ENCODE measurements at places on chromosomes 6 and 20.

DNA sequence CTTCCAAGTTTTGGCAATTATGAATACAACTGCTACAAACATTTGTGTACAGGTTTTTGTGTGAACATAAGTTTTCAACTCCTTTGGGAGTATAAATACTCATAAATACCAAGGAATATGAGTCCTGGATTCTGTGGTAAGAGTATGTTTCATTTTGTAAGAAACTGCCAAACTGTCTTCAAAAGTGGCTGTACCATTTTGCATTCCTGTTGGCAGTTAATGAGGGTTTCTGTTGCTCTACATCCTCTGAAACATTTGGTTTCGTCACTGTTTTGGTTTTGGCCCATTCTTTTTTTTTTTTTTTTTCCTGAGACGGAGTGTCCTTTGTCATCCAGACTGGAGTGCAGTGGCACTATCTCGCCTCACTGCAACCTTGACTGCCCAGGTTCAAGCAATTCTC lies 8.5 kb downstream of the AP5S1 start:
- DNase-seq: no peak

DNA sequence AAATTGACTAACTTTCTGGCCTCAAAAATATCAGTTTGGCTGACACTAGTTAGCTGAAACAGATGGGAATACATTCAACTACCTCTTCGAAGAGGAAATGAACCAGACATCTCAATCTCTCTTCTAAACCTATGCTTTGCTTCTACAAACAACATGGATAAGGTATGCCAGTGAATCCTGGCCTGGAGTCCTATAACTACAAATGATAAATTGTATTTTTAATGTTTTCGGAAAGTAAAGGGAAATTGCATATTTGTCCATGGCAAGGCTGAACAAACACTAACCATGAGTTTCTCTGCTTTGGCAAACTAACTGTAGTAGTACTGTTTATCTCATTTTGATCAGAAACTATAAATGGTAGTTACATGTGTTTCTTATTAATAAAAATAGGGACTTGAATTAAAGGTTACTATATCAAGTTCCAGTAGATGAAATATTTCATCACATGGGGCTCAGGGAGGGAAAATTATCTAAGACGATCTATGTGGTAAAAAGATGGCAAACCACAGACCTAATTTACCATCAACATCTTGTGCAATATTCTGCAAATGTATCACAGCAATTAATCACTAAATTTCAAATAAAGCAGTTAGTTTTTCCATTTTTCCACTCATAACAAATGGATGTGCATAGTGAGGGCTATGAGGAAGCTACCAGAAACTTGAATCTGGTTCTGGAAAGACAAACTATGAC lies 76.8 kb downstream of the COL12A1 start:
- no peak for DNase-seq

DNA sequence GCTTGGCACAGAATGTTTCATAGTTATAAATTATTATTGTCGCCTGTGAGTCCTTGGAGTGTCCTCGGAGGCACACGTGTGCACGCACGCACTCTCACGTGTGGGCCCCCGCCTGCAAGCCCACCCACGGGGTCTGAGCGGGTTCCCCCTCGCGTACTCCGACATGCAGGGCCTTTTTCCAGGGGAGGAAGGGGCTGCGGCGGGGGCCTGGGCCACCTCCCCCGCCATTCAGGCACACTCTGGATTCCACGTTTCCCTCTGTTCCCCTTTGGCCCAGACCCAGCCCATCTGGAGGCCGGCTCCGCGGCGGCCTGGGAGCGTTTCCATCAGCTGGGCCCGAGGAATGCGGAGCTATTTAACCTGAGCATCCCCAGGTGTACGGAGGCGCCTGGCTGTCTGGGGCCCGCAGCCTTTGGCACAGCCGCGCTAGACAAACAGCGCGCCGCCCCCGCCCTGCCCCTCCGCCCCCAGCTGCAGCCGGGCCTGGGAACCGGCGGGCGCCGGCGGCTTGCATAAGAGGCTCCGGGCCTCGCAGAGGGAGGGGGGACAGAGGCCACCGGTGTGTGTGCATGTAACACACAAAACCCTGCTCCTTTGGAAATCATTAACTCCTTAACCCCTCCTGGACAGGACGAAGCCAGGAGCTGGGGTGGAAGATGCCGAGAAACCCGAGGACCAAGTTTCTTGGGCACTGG lies 3.3 kb downstream of the ID1 start:
- DNase-seq: no peak

GRCh38 chr20:59678951-59679350 lies 74.6 kb downstream of the PHACTR3 start:
- DNase-seq: no peak

DNA sequence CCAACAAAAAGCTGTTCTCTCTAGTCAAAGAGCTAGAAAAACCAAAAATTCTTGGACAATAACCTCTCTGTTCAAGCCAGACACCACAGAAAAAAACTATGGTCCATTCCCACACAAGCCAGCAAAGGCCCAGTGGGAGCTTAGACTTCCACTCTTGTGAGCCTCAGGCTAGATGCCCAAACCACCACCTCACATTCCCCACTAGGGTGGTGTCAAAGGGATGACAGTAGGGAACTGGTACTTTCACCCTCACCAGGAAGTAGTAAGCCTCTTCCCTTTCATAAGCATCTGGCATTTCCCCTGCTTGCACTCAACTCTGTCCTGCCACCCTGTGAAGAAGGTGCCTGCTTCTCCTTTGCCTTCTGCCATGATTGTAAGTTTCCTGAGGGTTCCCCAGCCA lies 58.4 kb upstream of the RNF217 start:
- DNase-seq: no peak

- DNase-seq: no peak
These were observed 154.4 kb downstream of the PLCB4 start for GRCh38 chr20:9223296-9223695.

- no peak for DNase-seq
These were observed 415.9 kb downstream of the CD83 start for GRCh38 chr6:14533446-14533845.

GRCh38 chr6:10951675-10952282 lies 64.9 kb downstream of the SYCP2L start:
- DNase-seq: no peak

DNA sequence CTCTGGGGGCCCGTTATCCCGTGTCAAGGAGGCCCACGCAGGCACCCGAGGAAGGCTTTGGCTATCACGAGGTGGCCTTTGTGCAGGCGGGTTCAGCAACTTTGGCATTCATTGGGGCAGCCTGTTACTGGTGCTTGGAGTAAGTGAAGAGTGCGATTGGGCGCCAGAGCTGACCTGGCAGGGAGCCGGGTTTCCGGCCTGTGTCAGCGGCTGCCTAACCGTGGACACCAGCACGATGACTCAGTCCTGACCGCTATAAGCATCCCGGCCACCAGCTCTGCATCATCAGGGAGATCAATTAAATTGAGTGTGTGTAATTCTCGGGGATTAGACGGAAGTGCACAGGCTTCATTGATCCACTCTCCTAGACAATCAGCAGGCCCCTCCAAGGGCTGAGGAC lies 45.9 kb downstream of the CDH4 start:
- DNase-seq: no peak

- DNase-seq: no peak
These were observed 131.2 kb upstream of the CLDN20 start for GRCh38 chr6:155132617-155133016.

GRCh38 chr6:46648869-46649492 lies 3.6 kb downstream of the CYP39A1 start:
- no peak for DNase-seq

GRCh38 chr6:61809004-61809595 lies 476.9 kb downstream of the KHDRBS2 start:
- DNase-seq: no peak

GRCh38 chr6:32129297-32130088 lies 595 bp downstream of the FKBPL start:
- DNase-seq: no peak

- DNase-seq: no peak
These were observed 974.1 kb downstream of the EYS start for GRCh38 chr6:64732888-64733287.

DNA sequence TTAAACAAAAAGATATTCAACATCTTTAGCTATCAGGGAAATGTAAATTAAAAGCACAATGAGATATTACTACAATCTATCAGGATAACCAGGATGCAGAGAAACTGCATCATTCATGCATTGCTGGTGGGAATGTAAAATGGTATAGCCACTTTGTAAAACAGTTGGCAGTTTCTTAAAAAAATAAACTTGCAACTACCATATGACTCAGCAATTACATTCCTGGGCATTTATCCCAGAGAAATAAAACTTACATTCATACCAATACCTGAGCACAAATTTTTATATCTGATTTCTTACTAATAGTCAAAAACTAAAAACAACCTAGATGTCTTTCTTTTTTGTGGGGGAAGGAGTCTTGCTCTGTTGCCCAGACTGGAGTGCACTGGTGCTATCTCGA lies 190.3 kb upstream of the TAB2 start:
- no peak for DNase-seq

DNA sequence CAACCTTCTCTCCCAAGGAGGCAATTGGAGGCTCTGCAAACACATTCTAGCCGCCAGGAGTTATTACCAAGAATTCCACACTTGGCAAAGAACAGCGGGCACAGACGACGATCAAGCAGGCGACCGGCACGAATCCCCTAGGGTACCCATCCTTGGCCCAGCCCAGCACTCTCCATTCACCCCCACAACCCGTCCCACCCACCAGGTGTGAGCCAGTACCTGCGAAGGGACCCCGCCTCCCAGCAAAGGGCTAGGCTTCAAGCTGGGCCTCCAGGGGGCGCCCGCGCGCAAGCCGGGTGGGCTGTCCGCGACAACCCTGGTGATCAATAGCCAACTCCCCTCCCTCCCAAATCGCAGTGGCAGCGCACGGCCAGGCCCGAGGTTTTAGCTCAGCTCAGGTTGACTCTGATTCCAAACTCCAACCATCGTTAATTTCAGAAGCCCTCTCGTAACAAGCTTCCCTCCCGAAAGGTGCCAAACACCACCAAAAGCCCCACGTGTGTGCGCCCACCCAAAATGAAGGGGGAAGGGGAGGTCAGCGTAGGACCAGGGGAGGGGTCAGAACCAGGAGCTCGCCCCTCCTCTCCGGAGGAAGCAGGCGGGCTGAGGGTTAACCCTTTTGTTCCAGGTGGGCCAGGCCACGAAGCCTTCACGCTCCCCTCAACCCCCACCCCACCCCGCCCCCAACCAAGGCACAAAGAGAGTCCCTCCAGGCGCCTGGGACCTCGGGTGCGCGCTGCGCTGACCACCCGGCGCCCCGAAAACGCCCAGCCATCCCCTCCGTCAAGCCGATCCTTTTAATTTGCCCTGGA lies 2.1 kb downstream of the SALL4 start:
- peak; percentile 17 for DNase-seq

- DNase-seq: no peak
These were observed 5.8 kb upstream of the ATXN1 start for GRCh38 chr6:16766836-16767745.

DNA sequence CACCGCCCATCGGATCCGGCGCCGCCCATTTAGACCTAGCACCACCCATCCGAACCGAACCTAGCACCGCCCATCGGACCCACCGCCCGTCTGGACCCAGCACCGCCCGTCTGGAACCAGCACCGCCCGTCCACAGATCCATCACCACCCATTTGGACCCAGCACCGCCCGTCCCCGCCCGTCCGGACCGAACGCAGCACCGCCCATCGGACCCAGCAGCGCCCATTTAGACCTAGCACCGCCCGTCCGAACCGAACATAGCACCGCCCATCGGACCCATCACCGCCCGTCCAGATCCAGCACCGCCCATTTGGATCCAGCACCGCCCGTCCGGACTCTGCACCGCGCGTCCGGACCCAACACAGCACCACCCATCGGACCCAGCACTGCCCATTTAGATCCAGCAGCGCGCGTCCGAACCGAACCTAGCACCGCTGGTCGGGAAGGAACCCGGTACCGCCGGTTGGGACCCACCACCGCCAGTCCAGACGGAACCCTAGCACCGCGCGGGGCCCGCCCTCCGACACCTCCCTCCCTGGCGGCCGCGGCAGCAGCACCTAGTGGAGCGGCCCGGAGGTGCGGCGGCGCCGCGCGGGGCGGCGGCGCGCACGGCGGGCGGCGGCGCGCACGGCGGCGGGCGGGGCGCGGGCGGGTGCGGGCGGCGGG lies 348 bp upstream of the AFDN start:
- peak; percentile 59 for DNase-seq

DNA sequence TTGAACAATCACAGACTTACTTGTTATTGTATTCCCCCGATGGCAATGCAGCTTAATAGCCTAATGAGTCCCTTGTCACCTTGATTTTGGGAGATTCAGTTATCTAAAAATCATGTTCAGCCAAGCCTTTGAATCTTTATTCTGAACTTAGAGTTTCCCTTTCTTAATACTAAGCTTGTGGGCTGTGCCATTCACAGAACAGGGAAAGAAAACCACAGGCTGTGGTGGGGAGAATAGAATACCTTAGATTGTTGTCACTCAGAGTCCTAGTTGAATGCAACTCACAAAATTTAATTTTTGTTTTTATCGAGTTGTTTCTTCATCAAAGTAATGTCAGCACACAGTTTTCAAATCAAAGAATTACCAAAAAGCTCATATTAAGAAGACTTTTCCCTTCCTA lies 37.4 kb downstream of the RFPL4B start:
- no peak for DNase-seq

DNA sequence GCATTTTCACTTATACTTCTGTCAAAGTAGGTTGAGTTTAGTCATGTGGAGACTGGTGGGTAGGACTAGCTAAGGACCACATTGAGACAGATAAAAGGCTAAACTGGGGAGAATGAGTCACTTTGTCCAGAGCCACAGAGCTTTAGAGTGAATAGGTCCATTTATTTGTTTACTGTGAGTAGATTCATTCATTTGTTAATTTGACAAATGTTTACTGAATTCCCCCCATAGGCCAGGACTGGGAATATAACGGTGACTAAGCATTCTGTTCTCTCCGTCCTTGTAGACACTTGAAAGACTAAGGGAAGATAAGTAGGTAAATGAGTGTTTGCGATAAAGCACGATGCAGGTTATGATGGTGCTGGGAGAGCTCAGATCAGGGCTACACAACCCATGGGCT lies 699.7 kb upstream of the ID4 start:
- no peak for DNase-seq

DNA sequence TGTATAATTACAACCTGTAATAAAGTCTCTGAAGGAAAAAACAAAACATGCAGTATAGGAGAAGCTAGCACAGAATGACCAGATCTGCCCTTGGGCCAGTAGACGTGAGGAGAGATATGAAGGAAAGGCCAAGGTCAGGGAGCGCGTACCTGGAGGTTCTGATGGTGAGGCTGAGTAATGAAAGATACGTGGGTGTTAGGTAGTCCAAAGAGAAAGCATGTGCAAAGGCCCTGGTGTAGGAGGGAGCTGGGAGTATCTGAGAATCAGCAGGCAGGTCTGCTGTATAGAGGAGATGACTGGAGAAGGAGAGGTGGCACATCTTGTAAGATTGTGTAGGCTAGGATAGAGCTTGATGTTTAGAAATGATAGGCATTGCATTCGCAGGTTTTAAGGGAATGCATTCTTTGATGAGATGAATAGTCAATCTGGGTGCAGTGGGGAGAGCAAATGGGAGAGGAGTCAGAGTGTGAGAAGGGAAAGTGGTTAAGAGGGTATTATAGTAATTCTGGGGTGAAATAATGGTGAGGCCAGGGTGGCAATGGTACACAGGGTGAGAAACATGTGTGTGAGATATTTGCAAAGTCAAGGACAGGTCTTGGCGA lies 15.9 kb upstream of the TFB1M start:
- no peak for DNase-seq
